ENCODE measurements at places on chromosomes 2 and 18.

DNA sequence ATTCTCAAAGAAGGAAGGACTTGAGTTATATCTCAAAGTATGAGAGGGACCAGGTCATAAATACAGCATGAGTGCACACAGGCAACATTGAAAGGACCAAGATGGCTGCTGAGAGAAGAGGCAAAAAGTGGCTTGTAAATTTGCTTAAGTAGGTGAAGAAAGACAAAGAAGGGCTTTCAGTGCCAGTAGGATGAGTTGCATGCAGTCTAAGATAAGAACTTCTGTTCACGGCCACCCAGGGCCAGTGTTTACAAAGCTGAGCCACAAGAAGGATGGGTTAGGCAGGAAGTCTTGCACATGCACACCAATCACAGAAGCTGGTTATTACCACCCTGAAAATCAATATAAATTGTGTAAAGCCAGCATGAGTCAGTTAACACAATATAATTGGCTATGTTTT is 3.1 kb upstream of the ABCB11 start:
- DNase-seq: no peak

GRCh38 chr18:12904012-12904516 is 20.0 kb upstream of the PTPN2 start:
- DNase-seq: peak; percentile 25

DNA sequence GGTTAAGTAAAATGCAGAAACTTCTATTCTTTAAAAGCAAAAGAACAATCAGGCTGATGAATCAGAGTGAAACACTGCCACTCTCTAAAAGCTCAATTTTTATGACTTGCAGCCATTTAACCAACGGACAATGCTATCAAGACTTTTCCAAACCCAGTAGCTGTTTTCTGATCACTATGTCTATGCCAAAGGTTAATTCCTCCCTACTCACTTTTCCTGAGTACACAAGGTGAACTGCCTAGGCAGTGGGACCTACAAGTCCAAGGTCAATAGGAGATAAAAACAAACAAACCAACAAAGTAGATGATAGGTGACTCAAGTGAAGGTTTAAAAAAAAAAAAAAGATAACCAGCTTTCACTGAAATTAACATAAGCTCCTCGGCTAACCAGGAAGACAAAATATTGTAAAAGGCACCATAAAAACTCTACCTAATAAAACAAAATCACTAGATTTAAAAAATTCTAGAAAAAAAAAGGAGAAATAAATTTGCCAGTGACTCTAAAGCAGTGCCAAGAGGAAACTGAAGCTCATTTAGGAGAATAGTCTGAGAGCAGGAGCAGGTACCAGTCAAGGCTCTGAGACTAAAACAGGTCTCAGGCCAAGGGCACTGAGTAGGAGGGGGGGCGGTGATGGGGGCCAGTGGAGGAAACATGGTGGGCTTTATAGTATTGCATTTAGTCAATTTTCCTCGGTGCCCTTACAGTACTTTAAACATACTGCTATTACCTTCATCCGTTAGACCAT is 134.1 kb upstream of the DLGAP1 start:
- no peak for DNase-seq

GRCh38 chr2:238875471-238876231 is 27.8 kb downstream of the TWIST2 start:
- no peak for DNase-seq

- no peak for DNase-seq
Observed at GRCh38 chr2:65605058-65605742, 172.8 kb upstream of the SPRED2 start.

GRCh38 chr2:164688896-164689419 is 67.7 kb upstream of the GRB14 start:
- DNase-seq: no peak

GRCh38 chr2:98761909-98762308 is 31.0 kb upstream of the MGAT4A start:
- DNase-seq: no peak

DNA sequence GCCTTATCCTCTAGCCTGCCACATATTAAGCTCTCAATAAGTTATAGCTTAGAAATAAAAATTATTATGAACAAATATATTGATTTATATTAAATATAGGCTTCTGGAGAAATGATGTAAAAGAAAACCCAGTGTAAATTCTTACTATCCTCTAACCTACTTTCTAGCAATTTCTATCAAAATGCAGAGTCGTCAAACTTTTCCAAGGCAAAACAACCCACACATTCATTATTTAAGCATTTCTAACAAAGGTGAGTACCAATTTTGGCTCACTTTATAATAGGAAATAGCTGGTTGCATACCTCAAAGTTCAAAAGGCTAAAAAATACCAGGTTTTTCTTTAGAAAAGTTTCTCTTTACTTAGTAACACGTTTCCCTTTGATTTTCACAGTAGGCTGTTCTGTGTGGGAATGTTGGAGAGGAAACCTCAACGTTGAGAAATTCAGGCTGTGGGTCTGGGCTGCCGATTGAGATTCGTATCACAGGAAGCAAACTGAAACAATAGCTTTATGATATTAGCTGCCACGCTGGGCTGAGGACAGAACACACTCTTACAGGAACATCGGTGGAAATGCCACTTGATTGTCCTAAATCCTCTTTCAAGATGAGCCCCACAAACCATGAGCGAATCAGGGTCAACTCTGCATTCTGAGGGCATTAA is 53.0 kb downstream of the EPAS1 start:
- DNase-seq: no peak

- DNase-seq: no peak
Observed at GRCh38 chr2:99868260-99868659, 274.1 kb downstream of the AFF3 start.

GRCh38 chr18:74226156-74226555 is 65.6 kb downstream of the CYB5A start:
- no peak for DNase-seq

GRCh38 chr18:72674710-72675109 is 130.6 kb upstream of the CBLN2 start:
- no peak for DNase-seq
